ENCODE measurements at places on chromosomes 11 and 22.
A peak's percentile ranks its signal among the peaks of the same experiment; 100 is the strongest.

- no peak for DNase-seq
Observed at GRCh38 chr11:105298630-105299029, 159.1 kb upstream of the CARD18 start.

DNA sequence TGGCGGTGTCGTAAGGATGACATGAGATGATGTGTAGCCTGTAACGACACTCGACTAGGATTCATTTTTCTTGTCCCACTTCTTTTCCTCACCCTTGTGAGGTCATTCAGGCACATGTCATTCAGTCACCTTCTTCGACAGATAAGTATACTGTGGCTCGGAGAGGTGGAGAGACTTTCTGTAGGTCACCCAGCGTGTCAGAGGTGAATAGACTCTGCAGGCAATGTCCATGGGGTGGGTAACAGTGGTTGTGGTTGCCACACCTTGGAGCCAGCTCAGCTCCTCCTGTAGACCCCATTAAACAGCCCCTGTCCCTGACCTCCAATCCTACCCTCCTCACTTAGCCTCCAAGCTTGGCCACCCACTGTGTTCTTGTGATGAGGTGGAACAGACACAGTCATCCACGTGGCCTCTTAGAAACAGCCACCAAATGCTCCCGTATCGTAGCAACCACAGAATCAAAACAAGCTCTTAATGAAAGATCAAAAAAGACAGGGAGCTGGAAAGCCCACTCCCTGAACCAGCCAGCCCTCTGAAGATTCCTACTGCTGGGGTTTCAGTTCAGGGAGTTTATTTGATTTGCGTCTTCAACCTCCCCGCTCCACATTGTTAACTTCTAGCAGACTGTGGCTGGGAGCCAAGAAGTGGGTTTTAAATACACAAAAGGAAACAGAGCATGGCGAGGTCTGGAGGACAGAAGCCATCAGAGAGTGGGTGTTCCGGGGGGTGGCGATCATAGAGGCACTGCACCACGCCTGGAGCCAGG lies 89.0 kb upstream of the GRK3 start:
- DNase-seq, result peak; percentile 81

- no peak for DNase-seq
Observed at GRCh38 chr22:45838305-45838887, 138.6 kb downstream of the WNT7B start.

DNA sequence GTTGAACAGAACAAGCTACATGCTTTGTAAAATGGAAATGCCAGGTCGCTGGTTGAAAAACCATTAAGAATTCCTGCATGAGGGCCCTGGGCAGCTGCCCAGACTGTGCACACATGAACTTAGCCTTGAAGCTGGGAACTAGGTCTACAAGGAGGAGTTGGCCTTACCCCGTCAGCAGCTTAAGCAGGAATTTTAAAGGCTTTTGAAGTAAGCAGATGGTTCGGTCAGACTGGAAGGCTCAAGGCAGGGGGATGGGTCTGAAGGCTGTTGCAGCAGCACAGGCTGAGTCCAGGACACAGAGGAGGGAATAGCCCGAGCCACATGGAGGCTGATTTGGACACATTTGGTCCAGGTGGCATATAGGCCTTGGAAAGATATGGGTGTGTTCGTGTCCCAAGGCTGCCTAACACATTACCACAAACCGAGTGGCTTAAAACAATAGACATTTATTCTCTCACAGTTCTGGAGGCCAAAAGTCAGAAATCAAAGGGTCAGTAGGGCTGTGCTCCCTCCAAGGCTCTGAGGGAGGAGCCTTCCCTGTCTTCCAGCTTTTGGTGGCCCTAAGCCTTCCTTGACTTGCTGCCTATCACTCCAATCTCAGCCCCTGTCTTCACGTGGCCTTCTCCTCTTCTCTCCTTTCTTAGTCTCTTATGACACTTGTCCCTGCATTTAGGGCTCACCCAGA lies 11.6 kb downstream of the LIF start:
- no peak for DNase-seq

- DNase-seq, result no peak
Observed at GRCh38 chr22:43975041-43975440, 19.8 kb downstream of the SAMM50 start.

DNA sequence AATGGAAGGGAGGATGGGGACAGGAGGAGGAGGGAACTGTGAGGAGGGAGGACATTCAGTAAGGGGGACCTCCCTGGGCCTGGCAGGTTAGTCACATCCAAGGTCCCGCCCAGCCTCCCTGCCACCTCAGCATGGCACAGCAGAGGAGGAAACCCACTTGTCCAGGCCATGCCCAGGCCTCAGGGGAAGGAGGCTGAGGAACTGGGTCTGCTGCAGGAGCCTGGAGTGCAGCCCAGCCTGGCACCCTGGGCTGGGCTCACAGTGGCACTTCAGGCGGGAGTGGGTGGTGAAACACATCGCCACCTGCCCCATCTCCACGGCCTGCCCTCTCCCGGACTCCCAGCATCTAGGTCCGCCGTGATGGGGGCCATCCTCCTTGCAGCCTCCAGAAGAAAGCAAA lies 17.2 kb upstream of the KLHL35 start:
- no peak for DNase-seq

DNA sequence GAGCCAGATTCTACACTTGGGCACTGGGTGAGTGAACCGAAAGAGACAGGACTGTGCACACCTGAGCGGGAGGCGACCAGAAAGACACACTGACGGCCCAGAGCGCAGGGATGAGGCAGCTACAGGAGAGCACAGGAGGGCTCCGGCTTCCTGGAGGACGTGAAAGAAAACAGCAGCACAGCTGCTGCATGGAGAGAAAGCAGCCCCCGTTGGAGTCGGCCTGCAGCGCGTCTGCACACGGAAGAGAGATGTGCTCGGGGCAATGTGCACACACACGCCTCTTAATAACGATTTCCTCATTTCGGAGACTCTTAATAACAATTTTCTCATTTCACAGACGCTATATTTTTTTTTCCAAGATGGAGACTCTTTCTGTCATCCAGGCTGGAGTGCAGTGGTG lies 160.4 kb downstream of the CTTN start:
- DNase-seq, result no peak

- DNase-seq, result no peak
Observed at GRCh38 chr22:47157486-47158270, 395.2 kb downstream of the TBC1D22A start.

- no peak for DNase-seq
Observed at GRCh38 chr11:72568861-72569260, 105.4 kb downstream of the PDE2A start.

DNA sequence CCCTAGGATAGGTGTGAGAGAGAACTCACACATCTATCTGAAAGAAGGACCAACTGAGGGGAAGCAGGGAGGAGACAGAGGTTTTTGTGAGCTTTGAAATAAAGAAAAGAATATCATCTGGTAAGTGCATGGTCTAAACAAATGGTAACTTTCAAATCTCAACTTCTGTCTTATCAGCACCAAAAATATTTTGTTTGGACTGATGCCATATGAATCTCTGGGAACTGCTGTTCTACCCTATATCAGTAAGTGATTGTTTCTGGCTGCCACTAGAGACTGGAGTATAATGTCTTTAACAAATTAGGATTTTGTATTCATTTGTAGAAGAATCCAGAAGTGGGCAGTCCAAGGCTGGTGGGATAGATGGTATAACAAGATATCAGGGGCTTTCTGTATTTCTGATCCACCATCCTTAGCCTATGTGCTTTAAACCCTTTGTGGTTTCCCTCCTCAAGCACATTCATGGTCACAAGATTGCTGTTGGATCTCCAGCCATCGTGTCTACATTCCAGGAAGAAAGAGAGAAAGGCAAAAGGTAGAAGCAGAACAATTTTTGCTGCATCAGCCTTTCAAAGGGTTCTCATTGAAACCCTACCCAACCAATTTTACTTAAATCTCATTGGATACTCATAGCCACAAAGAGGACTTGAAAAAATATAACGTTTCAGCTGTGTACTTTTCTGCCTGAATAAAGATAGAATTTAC lies 4.7 kb downstream of the HEPHL1 start:
- no peak for DNase-seq

DNA sequence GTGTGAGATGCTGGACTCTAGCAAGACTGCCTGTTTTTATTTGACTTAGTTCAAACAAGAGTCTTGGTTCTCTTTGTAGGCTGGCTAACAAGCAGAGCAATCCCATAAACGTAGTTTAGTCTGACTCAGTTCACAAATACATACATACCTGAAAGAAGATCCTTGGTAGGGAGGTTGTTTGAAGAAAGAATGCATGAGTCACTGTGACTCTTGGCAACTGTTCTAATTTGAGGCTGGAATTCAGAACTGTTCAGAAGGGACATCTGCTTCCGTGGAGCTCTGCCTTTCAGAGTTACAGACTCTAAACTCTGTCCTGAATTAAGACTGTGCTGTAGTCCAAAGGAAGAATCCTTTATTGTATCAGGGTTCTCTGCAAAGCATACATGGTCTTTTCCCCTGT lies 32.2 kb downstream of the C2CD3 start:
- DNase-seq, result no peak

GRCh38 chr11:64723117-64723906 lies at the start of gene NRXN2:
NRXN2 (minus strand) TSS chr11:64723197; CDS start chr11:64713699, 9,498 bp downstream.
- peak; percentile 84 for DNase-seq

- no peak for DNase-seq
Observed at GRCh38 chr11:126637795-126638175, 282.3 kb downstream of the ST3GAL4 start.

GRCh38 chr11:122242731-122243130 lies 126.7 kb upstream of the BLID start:
- DNase-seq, result no peak

- no peak for DNase-seq
Observed at GRCh38 chr11:75337195-75337654, 14.2 kb downstream of the ARRB1 start.

- DNase-seq, result no peak
Observed at GRCh38 chr11:3986301-3986700, 108.3 kb upstream of the RRM1 start.

DNA sequence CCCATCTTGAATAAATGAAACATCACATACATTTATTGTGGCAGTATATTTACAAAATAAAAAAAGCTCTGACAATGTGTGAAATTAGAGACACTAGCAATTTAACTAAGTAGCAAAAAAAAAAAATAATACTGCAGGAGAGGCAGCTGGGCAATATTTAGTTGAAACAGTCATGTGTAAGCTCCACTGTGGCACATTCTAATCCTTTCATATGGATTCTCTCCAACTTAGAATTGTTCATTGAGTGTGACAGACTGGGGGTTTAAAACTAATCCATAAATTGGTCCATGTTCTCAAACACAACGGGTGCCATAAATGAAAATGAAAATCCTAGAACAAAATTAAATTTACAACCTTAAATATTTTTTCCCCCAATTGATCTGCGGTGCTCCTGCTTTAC lies 302.1 kb downstream of the CADM1 start:
- no peak for DNase-seq

DNA sequence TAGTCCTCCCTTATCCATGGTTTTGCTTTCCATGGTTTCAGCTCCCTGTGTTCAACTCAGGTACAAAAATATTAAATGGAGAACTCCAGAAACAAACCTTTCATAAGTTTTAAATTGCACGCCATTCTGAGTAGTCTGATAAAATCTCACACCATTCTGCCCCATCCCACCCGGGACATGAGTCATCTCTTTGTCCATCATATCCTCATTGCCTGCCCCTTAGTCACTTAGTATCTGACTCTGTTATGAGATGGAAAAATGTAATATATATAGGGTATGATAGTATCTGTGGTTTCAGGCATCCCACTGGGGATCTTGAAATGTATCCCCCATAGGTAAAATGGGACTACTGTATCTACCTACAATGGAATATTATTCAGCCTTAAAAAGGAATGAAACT lies 35.5 kb upstream of the FGF3 start:
- DNase-seq, result no peak

GRCh38 chr11:33258631-33259205 lies 1.5 kb downstream of the HIPK3 start:
- DNase-seq, result no peak

DNA sequence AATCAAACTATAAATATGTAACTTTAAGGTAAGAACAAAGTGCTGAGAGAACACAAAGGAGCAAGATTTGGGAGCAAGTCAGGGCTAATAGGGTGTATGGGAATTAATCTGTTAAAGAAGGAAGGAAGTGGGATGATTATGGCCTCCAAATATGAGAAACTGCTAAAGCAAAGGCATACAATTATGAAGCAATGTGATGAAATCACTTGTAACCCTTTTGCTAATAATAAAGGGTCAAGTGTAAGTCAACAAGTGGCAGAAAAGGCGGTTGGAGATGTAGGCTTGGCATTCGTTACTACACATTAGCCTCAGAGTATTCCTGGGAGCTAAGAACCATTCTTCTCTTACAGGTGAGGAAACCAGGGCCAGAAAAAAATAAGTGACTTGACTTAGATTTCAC lies 1002.3 kb upstream of the TENM4 start:
- no peak for DNase-seq

DNA sequence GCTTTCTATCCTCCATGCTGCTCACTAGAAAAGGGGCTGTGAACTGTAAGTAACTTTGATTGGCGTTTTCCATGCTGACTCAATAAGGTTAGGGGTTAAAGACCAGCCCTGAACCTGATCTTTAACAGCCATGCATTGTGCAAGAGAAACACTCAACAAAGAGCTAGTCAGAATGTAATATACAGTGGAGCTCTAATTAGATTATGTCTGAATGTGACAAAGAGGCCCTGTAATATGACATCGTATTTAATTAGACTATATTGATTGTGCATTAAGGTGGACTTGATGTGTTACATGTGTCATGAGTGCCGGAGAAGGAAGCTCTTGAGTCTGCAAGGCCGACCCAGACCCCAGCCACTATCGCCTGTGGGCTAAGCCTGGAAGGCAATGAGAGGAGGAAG lies 70.5 kb downstream of the PKNOX2 start:
- no peak for DNase-seq

GRCh38 chr11:83721263-83721662 lies 435.1 kb upstream of the CCDC90B start:
- no peak for DNase-seq

GRCh38 chr11:78254268-78254667 lies 65.5 kb downstream of the USP35 start:
- no peak for DNase-seq

DNA sequence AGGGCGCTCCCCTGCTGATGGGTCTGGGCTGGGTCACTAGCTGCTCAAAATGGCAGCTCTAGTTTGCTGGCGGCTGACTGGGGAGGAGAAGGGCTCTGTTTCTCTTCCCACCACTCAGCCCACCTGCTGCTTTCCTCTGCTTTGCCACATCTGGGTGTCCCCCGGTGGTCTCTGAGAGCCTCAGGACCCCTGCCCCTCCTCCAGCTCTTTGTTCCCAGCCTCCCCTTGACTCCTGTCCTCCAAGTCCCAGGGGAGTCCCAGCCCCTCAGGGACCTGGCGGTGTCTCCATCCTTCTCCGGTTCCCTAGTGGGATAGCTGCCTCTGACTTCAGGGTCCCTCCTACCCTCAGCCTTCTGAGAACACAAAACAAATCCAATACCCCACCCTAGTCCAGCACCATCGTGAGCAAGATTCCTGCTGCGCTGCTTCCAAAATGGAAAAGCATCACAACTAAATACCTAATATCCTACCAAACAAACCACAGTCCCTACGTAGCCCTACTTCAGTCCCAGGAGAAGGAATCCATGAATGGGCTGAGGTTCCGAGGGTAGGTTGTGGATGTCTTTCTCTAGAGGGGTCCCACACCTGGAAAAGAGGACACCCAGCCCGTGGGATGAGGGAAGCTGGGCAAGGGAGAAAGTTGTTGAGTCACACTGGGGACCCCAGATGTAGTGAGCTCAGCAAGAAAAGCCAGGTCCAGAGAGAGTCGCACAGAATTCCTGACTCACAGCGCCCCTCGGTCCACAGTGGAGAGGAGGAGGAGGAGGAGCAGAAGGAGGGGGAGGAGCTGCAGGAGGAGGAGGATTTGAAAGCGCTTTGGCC lies 45.0 kb upstream of the NNMT start:
- no peak for DNase-seq
